ENCODE measurements at places on chromosomes 16 and 17.

- no peak for DNase-seq
Observed at GRCh38 chr17:32123782-32124181, 18.5 kb upstream of the RHOT1 start.

DNA sequence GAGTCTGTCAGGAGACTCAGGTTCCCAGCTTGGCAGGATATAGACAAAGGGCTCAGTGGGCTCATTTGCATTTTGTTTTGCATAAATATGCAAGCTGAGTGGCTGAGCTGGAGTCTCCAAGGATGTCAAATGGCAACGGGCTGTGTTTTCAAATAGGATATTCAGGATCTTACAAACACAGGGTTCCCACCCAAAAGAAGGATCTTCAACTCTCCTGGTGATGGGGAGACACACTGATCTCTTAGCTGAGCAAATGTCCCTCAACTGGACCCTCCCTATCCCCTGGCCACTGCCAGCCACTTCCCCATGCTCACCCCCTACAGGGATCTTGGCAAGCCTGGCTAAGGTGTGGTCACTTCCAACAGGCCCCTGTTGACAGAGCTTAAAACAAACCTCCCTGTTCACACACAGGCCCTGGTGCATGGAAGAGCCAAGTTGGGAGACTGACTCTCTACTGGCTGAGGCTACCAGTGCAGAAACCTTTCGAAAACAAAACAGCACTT lies 61.6 kb downstream of the SOX9 start:
- DNase-seq = no peak

DNA sequence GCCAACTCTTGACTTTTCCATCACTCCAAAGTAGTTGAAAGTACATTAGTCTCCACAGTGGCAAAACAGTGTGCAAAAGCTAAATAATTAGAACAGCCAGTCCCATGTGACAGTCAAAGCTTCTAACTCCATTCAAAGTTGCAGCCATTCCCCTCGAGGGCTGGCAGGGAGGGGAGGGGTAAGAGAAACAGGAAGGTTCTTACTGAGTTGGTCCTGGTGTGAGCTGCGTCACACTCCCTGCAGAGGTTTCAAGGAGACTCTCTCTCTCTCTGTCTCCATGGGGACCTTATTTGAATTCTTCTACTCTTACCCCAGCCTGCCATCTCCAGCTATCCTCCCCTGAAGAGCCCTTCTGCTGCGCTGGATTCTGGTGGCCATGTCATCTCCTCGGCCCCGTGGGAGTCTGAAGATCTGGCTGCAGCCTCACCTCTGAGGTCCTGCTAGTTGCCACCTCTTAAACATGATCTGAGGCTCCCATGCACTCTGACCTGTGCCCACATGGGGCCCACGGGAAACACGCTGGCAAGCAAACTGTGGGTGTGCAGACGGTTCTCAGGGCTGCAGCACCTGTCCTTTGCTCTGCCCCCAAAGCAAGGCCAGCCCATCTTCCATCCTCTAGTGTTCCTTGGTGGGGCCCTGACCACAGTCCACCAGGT lies 23.3 kb upstream of the STH start:
- no peak for DNase-seq

- DNase-seq = no peak
Observed at GRCh38 chr17:5068236-5068635, 10.0 kb upstream of the ZFP3 start.

GRCh38 chr16:78215222-78215621 lies 115.8 kb downstream of the WWOX start:
- DNase-seq = no peak

GRCh38 chr16:21101631-21102420 lies 48.8 kb downstream of the DNAH3 start:
- no peak for DNase-seq

GRCh38 chr16:30779596-30779995 lies 7.4 kb downstream of the ZNF629 start:
- DNase-seq = no peak

DNA sequence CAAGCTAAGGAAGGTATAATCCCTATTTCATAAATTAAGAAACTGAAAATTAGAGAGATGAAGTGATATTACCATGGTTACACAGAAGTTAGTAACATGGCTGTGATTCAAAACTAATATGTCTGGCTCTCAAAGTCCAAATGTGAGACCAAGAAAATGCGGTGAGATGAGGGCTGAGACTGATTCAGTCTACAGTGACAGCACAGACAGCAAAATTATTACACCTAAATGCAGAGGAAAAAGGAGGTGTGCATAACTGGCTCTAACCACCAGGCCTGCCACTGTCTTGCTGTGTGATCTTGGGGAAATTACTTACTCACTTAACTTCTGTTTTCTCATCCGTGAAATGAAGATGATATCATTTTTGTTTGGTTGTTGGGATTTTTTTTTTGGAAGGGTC lies 270.0 kb upstream of the SOX9 start:
- no peak for DNase-seq

- DNase-seq = no peak
Observed at GRCh38 chr17:78563189-78564145, 13.7 kb downstream of the DNAH17 start.

- no peak for DNase-seq
Observed at GRCh38 chr16:83306961-83307593, 500.7 kb upstream of the HSBP1 start.

DNA sequence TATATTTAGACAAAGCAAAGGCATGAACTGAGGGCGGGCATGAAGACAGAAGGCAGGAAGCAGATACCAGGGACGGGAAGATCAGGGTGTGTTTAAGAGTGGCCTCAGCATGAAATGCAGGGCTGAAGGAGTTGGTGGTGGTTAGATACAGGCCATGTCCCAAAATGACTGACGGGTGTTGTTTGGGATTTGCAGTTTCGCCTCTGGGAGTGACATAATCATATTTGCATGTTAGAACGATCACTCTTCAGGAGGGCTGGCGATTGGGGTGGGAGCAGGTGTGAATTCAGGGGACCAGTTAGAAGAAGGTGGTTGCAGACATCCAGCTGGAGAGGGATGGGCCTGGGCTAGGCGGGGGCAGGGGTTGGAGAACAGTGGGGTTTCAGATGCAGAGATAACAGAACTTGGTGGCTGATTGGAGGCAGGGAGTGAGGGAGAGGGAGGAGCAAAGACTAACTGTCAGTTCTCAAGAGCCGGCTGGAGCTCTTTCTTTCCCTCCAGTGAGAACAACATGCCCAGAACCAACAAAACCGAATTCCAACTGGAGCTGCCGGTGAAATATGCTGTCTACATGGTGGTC lies 27.2 kb upstream of the ITGAX start:
- DNase-seq = no peak

- DNase-seq = no peak
Observed at GRCh38 chr17:81386141-81386645, 9.1 kb upstream of the BAHCC1 start.

DNA sequence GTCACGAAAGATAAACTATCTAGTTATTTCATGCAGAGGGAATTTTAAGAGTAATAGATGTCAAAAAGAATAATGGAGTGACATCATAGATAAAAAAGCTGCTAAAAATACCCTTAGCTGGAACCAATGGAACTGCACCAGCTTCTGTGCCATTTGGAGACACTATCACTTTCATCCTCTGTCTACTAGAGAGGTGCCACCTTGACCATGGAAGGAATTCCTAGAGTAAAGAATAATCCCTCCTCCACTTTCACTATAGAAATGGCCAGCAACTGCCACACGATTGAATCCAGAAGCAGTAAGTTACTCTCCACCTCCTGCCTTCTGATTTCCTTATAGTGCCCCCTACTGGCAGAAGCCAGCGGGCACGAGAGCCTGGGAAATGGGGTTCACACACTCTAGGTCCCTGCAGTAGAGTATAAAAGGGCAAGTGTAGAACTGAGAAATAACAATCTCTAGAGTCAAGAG lies 2.8 kb upstream of the ALDH3A2 start:
- peak; percentile 21 for DNase-seq

GRCh38 chr16:27650073-27650701 lies 100.2 kb downstream of the KATNIP start:
- DNase-seq = no peak

- DNase-seq = no peak
Observed at GRCh38 chr16:86391486-86391885, 118.8 kb upstream of the FOXF1 start.

DNA sequence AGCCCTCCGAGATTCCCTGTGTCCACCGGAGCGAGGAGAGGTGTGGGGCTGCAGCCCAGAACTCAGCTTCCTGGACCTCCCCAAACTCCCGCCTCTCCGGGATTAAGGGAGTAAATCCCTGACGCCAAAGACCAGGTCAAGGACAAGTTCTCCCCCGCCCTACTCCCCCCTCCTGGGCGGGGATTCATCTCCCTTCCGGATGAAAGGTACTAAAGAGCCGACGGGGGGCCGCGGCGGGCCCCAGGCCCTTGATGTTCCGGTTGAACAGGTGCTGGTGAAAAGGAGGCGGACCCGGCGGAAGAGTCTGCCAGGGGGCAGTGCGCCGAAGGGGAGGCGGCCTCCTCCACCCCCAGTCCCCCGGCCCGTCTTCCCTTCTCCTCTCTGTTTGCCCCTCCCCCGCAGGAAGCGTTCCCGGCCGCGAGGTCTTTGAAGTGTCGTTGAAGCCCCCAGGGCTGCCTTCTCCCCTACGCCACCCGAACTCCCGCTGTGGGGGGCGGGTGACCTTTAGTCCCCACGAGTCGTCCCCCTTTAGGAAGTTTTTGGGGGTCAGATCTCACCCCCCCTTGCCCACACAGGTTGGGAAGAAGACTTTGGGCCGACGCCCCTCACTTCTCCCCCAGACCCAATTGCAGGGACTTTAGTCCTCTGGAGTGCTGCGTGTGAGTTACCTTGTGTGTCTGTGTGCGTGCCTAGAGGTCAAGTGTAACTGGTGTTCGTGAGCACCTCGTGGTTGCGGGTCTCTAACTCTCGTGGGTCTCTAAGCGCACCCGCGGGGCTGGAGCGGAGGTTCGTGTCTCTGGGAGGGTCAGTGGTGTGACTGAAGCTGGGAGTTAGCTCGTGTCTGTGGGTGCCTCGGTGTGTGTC lies 1.1 kb upstream of the MLLT6 start:
- DNase-seq = peak; percentile 53

GRCh38 chr16:73546341-73546845 lies 498.5 kb upstream of the ZFHX3 start:
- DNase-seq = no peak

- no peak for DNase-seq
Observed at GRCh38 chr17:50790618-50791017, 23.3 kb upstream of the ANKRD40CL start.

DNA sequence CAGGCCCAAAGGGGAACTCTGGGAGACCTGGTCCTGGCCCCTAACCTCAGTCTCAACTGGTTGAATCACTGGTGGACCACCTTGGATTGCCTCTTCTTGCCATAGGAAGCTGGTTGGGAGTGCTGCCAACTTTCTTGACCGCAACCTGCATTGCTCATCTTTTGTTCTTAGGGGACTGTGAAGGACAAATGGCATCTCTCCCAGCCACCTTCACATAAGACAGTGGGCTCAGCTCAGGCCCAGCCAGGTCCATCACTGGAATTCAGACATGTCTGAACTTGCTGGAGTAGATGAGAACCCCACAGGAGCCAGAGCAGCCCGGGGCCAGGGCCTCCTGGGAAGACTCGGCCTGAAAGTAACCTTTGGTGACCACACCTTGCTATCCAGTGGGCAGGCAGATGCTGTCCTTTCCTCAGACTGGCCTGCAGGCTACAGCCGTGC lies 18.8 kb downstream of the ADORA2B start:
- DNase-seq = no peak

- DNase-seq = no peak
Observed at GRCh38 chr16:89401641-89402445, 88.5 kb downstream of the ANKRD11 start.

DNA sequence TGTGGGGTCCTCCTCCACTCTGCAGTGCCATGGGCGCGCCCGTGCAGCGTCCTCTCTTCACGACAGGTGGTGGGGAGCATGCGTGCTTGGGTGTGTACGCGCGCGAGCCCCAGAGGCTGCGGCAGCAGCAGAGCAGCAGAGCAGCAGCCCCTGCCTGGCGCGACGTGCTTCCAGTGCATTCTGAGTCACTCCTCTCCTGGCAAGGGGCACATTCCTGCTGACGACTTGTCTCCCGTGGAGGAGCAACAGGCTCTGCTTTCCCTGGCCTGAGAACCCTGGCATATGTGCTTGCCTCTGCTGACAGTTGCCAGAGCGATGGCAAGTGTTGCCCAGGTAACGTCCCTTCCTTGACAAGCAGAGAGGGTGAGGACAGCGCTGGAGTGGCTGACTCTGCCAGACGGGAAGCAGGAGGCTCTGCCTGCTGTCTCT lies 133.8 kb upstream of the PLCG2 start:
- DNase-seq = no peak

GRCh38 chr16:55499281-55499680 lies 9.6 kb upstream of the LPCAT2 start:
- DNase-seq = no peak

GRCh38 chr16:3458852-3459361 lies 15.4 kb downstream of the NAA60 start:
- DNase-seq = no peak

- peak; percentile 89 for DNase-seq
Observed at GRCh38 chr17:35242158-35242804, 591 bp upstream of the SLFN5 start.

DNA sequence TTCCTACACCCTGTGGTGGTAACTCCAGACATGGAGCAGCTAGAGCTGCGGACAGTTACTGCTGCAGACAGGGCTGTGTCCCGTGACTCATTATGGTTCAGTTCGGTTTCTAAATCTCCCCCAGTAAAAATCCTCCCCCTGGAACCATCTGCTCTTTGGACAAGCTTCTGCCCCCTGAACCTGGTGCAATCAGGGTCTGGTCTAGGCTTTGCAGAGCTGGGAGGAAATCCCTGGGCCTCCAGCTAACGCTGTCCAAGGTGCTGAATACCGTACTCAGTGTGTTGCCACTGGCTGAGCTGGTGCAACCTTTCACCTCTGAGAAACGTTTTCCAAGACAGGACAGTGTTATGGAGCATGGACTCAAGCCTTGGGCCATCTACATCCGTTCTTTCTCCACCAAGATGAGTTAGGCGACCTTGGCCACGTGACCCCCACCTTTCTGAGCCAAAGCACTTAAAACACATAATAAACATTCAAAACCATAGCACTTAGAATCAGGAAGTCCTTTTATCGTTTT lies 142.0 kb downstream of the CPPED1 start:
- no peak for DNase-seq

DNA sequence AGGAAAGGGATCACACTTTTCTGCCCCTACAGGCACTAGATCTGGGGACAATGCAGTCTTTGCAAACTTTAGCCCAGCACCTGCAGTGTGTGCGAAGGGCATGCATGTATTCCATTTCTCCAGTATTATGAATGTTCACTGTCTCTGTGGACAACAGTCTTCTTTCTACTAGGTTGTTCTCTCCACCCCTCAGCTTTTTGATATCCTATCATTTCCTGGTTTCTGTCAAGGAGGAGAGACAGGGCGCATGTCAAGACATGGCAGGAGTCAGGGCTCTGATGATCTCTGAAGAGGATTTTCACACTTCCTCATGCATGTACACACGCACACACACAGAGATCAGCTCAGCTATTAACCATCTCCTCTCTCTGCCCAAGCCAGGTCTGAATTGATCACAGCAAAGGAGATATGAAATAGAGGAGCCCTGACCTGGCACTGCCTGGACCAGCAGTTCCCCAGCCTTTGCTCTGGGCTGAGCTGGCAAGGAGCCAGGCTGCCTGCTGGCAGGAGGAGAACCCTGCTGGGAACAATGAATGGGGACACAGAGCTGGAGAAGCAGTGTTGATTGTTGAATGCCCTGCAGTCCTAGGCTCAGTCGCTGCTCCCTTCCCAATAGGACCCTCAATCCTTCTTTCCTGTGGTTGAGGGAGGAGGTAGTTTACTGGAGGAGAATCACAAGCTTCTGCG lies 2.6 kb downstream of the GPR179 start:
- no peak for DNase-seq

Measured in central memory CD4-positive, alpha-beta T cell (primary cell).